Type B pancreatic cell (in vitro differentiated cells): ENCODE measurements at places on chromosomes 4 and X. TPM values are rescaled to one million over a fixed set of nuclear protein-coding genes. Genes with fewer than 3 reads are reported as not detected.

The GIMD1 gene
- total RNA-seq: not detected in 2 replicates

The BMX gene
- total RNA-seq: 0.24 TPM in 1 of 2 replicates, not detected in the other

The FRMD7 gene
- total RNA-seq: 0.14 TPM in 1 of 2 replicates, not detected in the other

The FAM133A gene
- total RNA-seq: 0.46 TPM in 1 of 2 replicates, not detected in the other

The IL2RG gene
- total RNA-seq: 1.5 and 5.2 TPM in 2 replicates

The PPEF1 gene
- total RNA-seq: 0.26 and 1.6 TPM in 2 replicates

The BMP3 gene
- total RNA-seq: 5.5 and 10.7 TPM in 2 replicates

- H3K27me3 ChIP-seq: no peaks in the 10 kb centered on the region
- no peak overlapping the region for H3K27ac ChIP-seq
Measured at GRCh38 chr4:178672512-178672911, 1230.3 kb upstream of the AGA start.

GRCh38 chr4:168723020-168723419 is 226.2 kb downstream of the PALLD start:
- H3K4me3 ChIP-seq: no peak overlapping the region
- H3K27me3 ChIP-seq: no peaks in the 10 kb centered on the region
- H3K36me3 ChIP-seq: peaks cover 26% of the 10 kb centered on the region
- H3K4me1 ChIP-seq: no peaks in the 10 kb centered on the region

GRCh38 chrX:111288841-111289240 is 18.6 kb upstream of the CAPN6 start:
- peaks cover 14% of the 10 kb centered on the region for H3K4me1 ChIP-seq
- H3K4me3 ChIP-seq: no peak overlapping the region
- H3K27me3 ChIP-seq: no peaks in the 10 kb centered on the region
- no peaks in the 10 kb centered on the region for H3K36me3 ChIP-seq
- DNase-seq: no peak

- peak overlapping the region; percentile 90 for H3K4me3 ChIP-seq
- DNase-seq: no peak
- H3K27ac ChIP-seq: peak overlapping the region; percentile 82
- H3K4me1 ChIP-seq: no peaks in the 10 kb centered on the region
- H3K27me3 ChIP-seq: no peaks in the 10 kb centered on the region
Measured at GRCh38 chrX:19912-20571, 261.1 kb upstream of the PLCXD1 start.

GRCh38 chr4:76898949-76899645 is 1.2 kb upstream of the SOWAHB start:
- H3K4me1 ChIP-seq: peaks cover 10% of the 10 kb centered on the region
- no peak for DNase-seq
- H3K27ac ChIP-seq: peak overlapping the region; percentile 9
- no peaks in the 10 kb centered on the region for H3K36me3 ChIP-seq
- H3K4me3 ChIP-seq: peak overlapping the region; percentile 77

DNA sequence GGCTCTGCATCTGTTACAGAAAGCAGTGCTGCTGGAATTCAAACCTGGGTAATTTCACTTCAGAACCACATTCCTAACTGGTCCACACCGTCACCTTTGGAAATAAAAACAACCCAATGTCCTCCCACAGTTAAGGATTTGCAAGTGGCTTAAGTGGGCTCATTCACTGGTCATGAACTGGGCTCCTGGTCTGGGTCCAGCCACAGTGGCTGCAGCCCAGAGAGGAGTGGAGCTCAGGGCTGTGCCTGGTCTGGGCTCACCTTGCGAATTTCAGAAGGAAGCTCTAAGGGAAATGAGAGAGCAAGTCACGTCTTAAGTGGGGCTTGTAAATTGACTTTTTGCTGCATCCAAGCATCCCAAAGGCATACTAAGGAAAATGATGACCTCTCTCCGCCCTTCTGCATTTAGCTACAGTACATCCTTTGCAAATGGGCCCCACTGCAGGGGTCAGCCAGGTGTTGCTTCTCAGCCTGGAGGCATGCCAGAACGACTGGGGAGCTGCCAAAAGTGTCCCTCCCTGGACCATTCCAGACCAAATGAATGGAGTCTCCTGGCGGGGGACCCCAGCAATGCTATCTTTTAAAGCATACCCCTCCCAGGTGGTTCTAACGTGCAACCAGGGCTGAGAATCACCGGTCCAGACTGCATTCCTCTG is 25.6 kb upstream of the CRMP1 start:
- no peak overlapping the region for H3K27ac ChIP-seq
- H3K27me3 ChIP-seq: peaks cover 63% of the 10 kb centered on the region
- peaks cover 10% of the 10 kb centered on the region for H3K4me1 ChIP-seq
- H3K4me3 ChIP-seq: no peak overlapping the region

DNA sequence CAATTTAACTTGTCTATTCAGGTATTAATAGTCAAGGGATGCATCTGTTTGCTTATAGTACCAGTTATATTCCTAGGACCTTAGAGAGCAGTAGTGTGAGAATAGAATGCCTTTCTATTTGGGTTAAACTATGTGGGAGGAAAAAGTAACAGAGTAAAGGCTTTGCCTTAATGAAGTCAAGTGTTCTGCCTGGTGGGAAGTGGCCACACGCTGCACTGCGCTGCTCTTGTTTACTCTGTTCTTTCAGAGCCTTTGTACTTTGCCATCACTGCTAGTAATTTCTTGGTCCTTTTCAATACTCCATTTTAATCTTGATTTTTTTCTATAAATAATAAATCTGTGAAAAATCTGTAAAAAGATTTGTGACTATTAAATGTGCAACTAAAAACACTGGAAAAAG is 38.0 kb downstream of the YIPF6 start:
- no peak overlapping the region for H3K4me3 ChIP-seq
- no peak overlapping the region for H3K27ac ChIP-seq
- peaks cover 11% of the 10 kb centered on the region for H3K36me3 ChIP-seq
- no peak for DNase-seq
- H3K4me1 ChIP-seq: no peaks in the 10 kb centered on the region

DNA sequence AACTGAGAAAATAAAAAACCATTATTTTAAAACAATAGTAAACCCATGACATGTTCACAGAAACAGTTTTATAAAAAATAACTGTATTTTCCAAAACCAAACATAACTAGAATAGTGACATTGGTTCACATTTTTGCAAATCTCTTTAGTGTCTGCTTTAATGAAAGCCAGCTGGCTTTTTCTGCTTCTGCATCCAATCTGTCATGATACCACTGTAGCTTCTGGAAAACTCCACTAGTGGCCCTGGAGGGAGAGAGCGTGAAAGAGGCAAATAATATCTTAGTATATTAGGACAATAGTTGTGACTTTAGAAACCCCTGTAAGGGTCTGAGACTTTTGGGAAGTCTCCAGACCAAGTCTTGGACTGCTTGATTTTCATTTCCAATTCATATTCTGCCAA is 31.1 kb downstream of the FGFBP1 start:
- H3K4me1 ChIP-seq: no peaks in the 10 kb centered on the region
- DNase-seq: no peak
- H3K27me3 ChIP-seq: peaks cover 5% of the 10 kb centered on the region
- H3K4me3 ChIP-seq: no peak overlapping the region

DNA sequence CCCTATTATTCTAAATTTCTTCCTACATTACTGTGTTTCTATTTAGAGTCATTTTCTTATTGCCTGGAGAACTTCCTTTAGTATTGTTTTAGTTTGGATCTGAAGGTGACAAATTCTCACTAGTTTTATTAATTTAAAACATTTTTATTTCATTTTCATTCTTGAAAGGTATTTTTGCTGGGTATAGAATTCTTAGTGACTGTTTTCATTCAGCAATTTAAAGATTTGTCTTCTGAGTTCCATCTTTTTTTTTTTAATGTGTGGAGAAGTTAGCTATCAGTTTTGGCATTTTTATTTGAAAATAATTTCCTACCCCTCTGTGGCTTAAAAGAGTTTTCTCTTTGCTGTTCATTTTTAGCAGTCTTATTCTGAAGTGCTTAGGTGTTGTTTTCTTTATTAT is 169.2 kb downstream of the FRAS1 start:
- peaks cover 17% of the 10 kb centered on the region for H3K4me1 ChIP-seq
- no peak overlapping the region for H3K4me3 ChIP-seq
- H3K27me3 ChIP-seq: no peaks in the 10 kb centered on the region
- peaks cover 8% of the 10 kb centered on the region for H3K36me3 ChIP-seq
- H3K27ac ChIP-seq: no peak overlapping the region

- no peaks in the 10 kb centered on the region for H3K4me1 ChIP-seq
- no peak for DNase-seq
- no peak overlapping the region for H3K27ac ChIP-seq
Measured at GRCh38 chr4:5374994-5375393, 323.7 kb downstream of the STK32B start.

GRCh38 chr4:188714907-188715306 is 575.7 kb downstream of the TRIML1 start:
- H3K27ac ChIP-seq: no peak overlapping the region
- H3K4me1 ChIP-seq: no peaks in the 10 kb centered on the region
- H3K4me3 ChIP-seq: no peak overlapping the region

DNA sequence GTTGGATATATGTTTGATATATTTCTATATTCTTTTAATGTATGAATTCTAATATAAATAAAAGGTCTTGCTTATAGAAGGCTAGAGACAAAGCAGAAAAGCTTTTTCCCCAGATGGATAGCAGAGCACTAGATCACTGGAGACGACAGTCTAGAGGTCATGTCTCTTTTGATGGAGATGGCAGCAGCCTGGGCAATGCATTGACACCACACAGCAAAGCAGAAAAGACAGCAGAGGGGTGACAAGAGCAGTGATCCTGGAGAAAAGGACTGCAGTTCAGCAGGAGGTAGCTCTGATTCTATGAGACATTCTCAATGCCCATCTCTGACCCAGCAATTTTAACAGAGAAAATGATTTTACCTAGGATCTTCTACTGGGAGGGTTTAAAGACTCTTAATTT is 210.6 kb downstream of the DTHD1 start:
- no peaks in the 10 kb centered on the region for H3K27me3 ChIP-seq
- H3K36me3 ChIP-seq: no peaks in the 10 kb centered on the region
- H3K4me3 ChIP-seq: no peak overlapping the region
- peaks cover 6% of the 10 kb centered on the region for H3K4me1 ChIP-seq
- no peak overlapping the region for H3K27ac ChIP-seq
- DNase-seq: no peak

GRCh38 chr4:167779280-167779679 is 313.1 kb upstream of the ANXA10 start:
- no peak overlapping the region for H3K4me3 ChIP-seq
- no peak for DNase-seq
- H3K36me3 ChIP-seq: no peaks in the 10 kb centered on the region

- DNase-seq: no peak
- no peak overlapping the region for H3K4me3 ChIP-seq
- H3K27ac ChIP-seq: no peak overlapping the region
- H3K27me3 ChIP-seq: no peaks in the 10 kb centered on the region
- H3K36me3 ChIP-seq: peaks cover 42% of the 10 kb centered on the region
- H3K4me1 ChIP-seq: peaks cover 17% of the 10 kb centered on the region
Measured at GRCh38 chr4:168683595-168683994, 186.7 kb downstream of the PALLD start.

- H3K4me1 ChIP-seq: peaks cover 13% of the 10 kb centered on the region
- H3K27ac ChIP-seq: no peak overlapping the region
- no peak overlapping the region for H3K4me3 ChIP-seq
- H3K27me3 ChIP-seq: no peaks in the 10 kb centered on the region
Measured at GRCh38 chr4:183540410-183541009, 35.7 kb downstream of the ING2 start.

DNA sequence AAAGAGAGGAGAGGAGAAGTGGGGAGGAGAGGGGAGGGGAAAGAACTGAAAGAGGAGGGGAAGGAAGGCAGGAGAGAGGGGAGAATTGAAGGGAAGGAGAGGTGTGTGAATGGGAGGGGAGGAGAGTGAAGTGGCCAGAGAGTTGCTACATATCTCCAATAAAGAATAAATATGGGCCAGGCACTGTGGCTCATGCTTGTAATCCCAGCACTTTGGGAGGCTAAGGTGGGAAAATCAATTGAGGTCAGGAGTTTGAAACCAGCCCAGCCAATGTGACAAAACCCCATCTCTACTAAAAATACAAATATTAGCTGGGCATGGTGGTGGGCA is 482.4 kb downstream of the NAF1 start:
- DNase-seq: no peak
- no peaks in the 10 kb centered on the region for H3K27me3 ChIP-seq
- no peaks in the 10 kb centered on the region for H3K36me3 ChIP-seq
- H3K4me1 ChIP-seq: no peaks in the 10 kb centered on the region
- H3K4me3 ChIP-seq: no peak overlapping the region

GRCh38 chrX:38018766-38019425 is 12.5 kb downstream of the SYTL5 start:
- no peaks in the 10 kb centered on the region for H3K4me1 ChIP-seq
- H3K27ac ChIP-seq: no peak overlapping the region
- no peak for DNase-seq
- no peaks in the 10 kb centered on the region for H3K27me3 ChIP-seq
- no peaks in the 10 kb centered on the region for H3K36me3 ChIP-seq
- H3K4me3 ChIP-seq: no peak overlapping the region
